Stimulated activated CD4-positive, alpha-beta T cell treated with anti-CD3 and anti-CD28 coated beads, Interleukin-1b, Interleukin-23, amount 100 ng/mL, for 24 hours (primary cell): ENCODE measurements at places on chromosomes 5 and 9.

DNA sequence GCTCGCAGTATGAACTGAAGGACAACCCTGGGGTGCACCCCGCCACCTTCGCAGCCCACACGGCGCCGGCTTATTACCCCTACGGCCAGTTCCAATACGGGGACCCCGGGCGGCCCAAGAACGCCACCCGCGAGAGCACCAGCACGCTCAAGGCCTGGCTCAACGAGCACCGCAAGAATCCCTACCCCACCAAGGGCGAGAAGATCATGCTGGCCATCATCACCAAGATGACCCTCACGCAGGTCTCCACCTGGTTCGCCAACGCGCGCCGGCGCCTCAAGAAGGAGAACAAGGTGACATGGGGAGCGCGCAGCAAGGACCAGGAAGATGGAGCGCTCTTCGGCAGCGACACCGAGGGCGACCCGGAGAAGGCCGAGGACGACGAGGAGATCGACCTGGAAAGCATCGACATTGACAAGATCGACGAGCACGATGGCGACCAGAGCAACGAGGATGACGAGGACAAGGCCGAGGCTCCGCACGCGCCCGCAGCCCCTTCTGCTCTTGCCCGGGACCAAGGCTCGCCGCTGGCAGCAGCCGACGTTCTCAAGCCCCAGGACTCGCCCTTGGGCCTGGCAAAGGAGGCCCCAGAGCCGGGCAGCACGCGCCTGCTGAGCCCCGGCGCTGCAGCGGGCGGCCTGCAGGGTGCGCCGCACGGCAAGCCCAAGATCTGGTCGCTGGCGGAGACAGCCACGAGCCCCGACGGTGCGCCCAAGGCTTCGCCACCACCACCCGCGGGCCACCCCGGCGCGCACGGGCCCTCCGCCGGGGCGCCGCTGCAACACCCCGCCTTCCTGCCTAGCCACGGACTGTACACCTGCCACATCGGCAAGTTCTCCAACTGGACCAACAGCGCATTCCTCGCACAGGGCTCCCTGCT is 3.8 kb downstream of the IRX1 start:
- DNase-seq, result no peak

DNA sequence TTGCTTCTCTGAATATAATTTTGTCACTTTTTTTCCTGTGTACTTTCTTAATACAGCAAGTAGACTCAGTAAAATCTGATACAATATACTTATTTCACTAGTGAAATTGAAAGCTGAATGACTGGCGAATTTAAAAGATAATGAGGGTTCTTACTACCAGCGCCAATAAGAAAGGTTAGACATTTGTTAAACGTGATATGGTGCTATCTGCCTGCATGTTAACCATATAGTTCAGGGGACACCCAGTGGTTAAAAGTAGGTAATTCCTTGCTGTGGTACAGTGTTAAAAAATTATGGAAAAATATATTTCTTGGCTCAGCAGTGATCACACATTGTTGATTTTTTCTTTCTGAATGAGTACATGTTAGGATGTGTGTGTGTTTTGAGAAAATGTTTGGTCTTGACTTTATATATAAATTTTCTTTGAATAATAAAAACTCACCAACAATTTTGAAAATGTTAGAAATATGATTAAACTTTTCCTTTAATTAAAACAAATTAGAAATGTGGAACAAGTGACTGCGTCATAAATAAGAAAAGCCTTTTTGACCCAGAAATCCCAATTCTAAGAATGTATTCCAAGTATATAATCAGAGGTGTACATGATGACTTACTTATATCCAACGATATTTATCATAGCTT is 25.8 kb downstream of the CAST start:
- DNase-seq, result no peak

GRCh38 chr5:69276422-69277174 is 41.9 kb downstream of the CDK7 start:
- no peak for DNase-seq

- no peak for DNase-seq
Measured at GRCh38 chr5:53405396-53405795, 75.0 kb upstream of the FST start.

DNA sequence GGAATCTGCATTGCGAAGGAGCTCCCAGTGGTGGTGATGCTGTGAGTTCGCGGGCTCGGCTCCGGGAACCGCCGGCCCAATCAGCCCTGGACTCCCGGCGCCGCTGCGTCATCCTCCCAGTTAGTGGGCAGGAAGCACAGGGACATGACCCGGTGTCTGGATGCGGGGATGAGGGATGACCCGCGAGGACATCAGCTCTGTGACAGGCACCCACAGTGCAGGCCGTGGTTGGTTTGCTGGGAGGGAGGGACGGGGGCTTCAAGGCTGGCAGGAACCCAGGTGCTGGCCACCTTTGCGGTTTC is 996 bp downstream of the NXNL2 start:
- no peak for DNase-seq

DNA sequence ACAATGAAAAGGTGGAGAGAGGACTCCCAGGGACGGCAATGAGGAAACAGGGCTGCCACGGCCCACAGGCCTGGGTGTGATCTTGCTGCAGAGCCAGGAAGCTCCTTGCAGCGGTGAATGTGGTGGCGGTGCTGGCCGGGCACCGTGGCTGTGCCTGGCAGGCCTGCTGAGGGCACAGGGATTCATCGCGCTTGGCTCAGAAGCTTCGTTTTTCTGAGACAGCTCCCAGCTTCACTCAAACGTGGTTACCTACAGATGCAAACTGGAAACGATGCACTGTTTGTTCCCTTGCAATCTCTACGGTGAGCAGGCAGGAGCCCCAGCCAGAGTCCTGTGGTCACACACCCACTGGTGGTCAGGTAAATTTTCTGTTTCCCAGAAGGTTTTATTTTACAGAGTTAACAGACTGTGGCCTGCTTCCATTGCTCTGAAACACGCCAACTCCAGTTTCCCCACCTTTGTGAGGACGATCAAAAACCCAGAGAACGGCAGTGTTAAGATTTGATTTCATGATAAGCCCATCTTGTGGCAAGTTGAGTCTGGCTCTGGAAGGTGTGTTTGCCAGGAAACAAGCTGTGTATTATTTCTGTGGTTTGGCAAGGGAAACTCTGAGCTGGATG is 183.9 kb downstream of the AUH start:
- no peak for DNase-seq

GRCh38 chr5:141919218-141920119 is 4.2 kb upstream of the DELE1 start:
- DNase-seq, result no peak
